AG20443 (cell line): ENCODE measurements at places on chromosomes 12 and 14.

DNA sequence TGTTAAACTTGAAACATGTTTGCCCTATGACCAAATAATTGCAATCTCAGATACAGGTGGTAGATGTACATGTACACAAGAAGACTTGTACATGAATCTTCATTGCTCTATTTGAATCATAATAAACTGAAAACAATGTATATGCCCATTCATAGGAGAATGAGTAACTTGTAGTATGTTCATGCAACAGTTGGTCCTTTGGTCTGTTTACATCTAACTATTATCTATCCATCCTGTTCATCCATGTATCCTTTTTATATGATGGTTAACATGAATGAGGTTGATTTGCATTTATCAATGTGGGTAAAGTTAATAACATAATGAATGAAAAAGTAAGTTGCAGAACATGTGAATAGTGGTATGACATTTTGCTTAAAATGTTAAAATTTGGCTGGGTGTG lies 37.1 kb downstream of the HSD17B6 start:
- DNase-seq: no peak

- no peak for DNase-seq
Observed at GRCh38 chr14:90344331-90345238, 12.8 kb upstream of the NRDE2 start.

DNA sequence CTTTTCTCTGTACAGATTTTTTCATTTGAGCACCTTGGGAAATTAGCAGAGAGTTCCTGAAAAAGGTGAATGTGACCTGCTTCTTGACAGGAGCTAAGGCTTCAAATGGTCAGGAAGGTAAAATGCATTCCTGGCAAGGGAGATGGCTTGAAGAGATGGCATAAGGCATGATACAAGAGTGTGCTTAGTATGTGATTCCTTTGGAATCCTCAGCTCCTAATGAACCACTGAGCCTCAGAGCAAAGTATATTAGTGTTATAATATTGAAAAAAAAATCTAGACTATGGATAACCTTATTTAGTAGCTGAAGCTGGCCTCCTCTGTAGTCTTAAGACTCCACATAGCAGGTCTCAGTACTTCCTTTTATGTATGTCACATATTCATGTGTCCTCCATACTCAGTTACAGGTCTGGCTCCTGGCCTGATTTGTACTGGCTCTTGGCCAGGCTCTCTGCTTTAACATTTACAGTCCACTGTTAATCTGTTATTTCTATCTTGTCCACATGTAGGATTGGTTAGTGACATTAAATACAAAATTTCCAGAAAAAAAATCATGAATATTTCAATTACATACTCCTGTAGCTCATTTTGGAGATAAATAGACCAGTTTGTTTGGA lies 17.9 kb downstream of the TOGARAM1 start:
- no peak for DNase-seq

GRCh38 chr12:12715128-12715458 lies 2.1 kb upstream of the CDKN1B start:
- DNase-seq: no peak

GRCh38 chr12:54360717-54361456 lies 3.4 kb downstream of the GPR84 start:
- DNase-seq: peak; percentile 58

- no peak for DNase-seq
Observed at GRCh38 chr14:51993285-51993920, 4.1 kb downstream of the RTRAF start.

GRCh38 chr14:105374389-105374788 lies 23.9 kb upstream of the TEX22 start:
- DNase-seq: no peak

DNA sequence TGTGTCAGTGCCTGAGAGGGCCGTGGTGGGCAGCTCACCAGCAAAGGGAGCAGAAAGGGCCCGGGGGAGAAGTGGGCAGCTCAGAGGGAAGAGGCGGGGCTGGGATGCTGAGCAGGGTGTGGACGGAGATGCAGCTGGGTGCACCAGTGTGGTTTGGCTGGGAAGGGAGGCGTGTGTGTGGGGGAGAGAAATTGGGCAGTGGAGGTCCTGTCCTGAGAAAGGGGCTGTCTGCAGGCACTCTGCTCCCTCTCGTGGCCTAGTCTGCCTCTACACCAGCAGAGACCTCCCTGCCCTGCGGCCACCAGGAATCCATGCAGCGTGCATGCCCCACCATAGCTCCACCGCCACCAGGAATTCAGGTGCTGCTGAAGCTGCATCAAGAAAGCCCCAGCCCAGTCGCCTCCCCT lies 6.4 kb downstream of the TMEM121 start:
- peak; percentile 76 for DNase-seq

DNA sequence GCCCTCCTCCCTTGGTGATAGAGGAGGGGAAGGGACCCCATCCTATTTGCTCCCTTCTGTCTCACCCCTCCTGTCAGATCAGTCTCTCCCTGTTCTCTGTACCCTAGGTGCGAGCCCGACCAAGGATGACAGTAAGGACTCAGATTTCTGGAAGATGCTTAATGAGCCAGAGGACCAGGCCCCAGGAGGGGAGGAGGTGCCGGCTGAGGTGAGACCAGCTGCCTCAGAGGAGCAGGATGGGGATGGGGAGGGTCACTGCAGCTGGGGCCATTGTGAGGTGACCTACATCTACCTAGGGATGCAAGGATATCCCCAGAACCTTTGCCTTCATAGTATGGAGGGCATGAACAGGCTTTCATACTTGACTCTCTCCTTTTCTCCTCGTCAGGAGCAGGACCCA lies 22.2 kb downstream of the AGAP2 start:
- no peak for DNase-seq

DNA sequence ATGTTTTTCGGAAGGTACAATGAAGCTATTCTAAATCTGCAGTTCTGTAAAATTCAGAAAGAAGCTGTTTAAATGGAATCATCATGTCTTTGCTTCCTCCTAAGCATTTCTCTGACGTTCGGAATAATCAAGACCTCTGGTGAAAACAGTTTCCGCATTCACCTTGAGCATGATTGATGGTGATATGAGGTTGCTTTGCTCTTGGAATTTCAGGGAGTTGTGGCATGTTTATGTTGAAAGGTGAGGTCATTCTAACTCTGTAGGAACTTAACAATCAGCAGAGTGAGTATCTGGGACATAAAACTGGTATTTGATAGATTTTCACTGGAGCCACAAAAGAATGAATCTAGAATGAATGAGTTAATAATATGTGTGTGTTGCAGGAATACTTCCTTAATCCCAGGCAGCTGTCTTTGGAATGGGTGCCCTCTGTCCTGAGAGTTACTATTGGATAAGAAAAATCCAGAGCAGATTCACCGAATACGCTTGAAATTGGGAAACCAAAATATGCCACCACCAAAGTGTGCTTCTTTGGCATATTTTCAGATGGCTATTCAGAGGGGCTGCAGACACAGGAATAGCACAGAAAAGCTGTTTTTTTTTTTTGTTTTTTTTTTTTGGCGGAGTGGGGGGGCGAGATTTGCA lies 599.1 kb downstream of the CCER1 start:
- DNase-seq: no peak

DNA sequence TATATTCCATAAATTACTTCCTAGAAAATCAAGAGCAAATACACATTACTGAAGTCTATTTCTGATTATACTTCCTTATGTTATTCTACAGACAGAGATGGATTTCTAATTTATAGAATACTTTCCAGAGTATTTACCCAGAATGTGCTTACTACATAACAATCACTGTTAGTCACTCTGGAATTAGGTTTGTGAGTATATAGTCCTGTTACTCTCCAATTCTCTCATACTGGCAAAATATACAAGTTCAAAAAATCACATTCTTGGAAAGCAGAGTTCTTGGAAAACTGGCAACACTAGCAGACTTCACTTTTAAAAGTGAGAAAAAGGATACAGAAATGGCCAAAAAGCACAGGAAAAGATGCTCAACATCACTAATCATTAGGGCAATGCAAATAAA lies 7.3 kb downstream of the PPP2R5E start:
- DNase-seq: no peak

GRCh38 chr12:89353188-89353822 lies 1.0 kb upstream of the DUSP6 start:
- DNase-seq: peak; percentile 91

DNA sequence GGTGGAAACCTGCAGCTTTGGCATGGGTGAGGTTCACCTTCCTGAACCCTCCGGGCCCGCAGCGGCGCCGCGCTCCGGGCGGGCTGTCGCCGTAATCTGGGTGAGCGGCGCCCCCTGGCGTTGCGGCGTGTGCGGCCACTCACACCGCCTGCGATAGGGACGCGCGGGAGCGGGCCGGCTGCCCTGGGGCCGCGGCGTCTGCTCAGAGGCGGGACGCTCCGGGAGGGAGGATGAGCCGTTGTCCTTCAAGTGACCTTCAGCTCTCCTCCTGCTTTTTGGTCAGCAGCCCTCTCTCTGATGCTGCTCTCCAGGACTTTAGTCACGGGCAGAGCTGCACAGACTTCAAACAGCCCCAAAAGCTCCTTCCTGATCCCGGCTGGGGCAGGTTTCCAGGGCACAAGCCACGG lies 211.7 kb upstream of the FKBP4 start:
- peak; percentile 94 for DNase-seq

DNA sequence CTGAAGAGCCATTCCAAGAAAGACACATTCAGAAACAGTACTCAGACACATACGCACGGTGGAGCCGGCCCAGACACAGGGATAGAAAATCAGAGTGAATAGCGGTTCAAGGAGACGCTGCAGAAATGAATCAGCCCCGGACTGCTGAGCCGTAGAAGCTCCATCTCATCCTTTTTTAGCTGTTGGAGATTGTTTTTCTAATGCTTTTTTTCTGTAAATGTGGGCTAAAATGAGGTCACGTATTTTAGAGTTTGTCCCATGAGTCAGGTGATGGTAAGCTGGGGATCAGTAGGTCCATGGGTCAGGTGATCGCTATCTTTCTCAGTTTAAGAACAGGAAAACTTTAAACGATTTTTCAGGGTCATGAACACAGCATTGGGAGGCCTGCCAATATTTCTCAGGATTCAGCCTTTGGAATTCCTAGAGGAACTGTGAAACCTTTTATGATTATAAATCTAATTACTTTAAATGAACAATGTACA lies 202.4 kb downstream of the ITPR2 start:
- DNase-seq: peak; percentile 43

- no peak for DNase-seq
Observed at GRCh38 chr12:34358198-34358597, 335.9 kb downstream of the ALG10 start.

- no peak for DNase-seq
Observed at GRCh38 chr14:100408350-100409002, 85.3 kb downstream of the SLC25A47 start.

- no peak for DNase-seq
Observed at GRCh38 chr12:55673638-55674037, 34.1 kb downstream of the ITGA7 start.

DNA sequence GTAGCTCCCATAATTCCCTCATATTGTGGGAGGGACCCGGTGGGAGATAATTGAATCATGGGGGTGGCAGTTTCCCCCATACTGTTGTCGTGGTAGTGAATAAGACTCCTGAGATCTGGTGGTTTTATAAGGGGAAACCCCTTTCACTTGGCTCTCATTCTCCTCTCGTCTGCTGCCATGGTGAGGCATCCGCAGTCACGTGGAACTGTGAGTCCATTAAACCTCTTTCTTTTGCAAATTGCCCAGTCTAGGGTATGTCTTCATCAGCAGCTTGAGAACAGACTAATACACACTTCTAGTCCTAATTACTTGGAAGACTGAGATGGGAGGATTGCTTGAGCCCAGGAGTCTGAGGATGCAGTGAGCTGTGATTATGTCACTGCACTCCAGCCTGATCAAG lies 64.4 kb downstream of the TMX1 start:
- DNase-seq: peak; percentile 27

GRCh38 chr12:108694812-108695278 lies 36.5 kb downstream of the CORO1C start:
- DNase-seq: no peak

GRCh38 chr12:65259501-65259900 lies 19.0 kb upstream of the MSRB3 start:
- DNase-seq: no peak

- DNase-seq: no peak
Observed at GRCh38 chr12:83141460-83141994, 454.8 kb downstream of the TMTC2 start.

DNA sequence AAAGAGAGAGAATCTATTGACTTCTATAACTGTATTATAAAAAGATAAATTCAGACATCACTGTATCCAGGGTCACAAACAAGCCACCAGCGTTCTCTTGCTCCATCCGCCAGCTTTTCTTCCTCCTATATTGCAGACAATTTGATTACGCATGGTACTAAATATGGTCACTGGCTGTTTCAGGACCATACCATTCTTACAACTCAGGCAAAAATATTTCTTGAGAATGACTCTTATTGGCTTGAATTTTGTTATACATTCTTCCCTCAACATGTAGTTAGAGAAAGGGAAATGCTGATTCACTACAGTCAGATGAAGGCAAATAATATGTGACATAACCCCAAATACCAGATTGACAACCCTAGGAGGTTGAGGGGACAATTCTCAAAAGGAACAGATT lies 101.3 kb downstream of the SLC6A15 start:
- DNase-seq: no peak

DNA sequence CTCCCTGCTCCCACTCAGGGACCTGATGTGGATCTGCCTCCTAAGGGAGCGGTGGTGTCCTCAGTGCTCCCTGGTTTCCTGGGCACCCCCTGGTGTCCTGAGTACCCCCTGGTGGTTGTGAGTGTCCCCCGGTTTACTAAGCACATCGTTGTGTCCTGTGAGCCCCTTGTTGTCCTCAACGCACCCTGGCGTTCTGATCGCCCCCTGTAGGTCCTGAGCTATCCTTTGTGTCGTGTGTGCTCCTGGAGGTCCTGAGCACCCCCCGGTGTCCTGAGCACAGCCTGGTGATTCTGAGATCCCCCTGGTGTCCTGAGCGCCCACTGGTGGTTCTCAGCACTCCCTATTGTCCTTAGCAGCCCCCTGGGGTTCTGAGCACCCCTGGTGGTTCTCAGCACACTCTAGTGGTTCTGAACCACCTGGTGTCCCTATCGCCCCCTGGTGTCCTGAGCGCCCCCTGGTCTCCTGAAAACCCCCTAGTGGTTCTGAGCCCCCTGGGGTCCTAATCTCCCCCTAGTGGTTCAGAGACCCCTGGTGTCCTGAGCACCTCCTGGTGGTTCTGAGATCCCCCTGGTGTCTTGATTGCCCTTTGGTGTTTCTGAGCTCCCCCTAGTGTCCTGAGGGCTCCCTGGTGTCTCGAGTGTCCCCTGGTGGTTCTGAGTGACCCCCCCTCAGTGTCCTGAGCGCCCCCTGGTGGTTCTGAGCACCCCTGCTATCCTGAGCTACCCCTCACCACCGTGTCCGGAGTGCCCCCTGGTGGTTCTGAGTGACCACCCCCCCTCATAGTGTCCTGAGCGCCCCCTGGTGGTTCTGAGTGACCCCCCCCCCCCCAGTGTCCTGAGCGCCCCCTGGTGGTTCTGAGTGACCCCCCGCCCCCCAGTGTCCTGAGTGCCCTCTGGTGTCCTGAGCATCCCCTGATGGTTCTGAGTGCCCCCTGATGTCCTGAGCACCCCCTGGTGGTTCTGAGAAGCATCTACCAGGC lies 615.1 kb downstream of the TMEM121 start:
- no peak for DNase-seq

- no peak for DNase-seq
Observed at GRCh38 chr12:75471902-75472890, 8.4 kb upstream of the GLIPR1 start.

GRCh38 chr14:45145214-45145613 lies 9.5 kb downstream of the FANCM start:
- no peak for DNase-seq

GRCh38 chr12:96427269-96427729 lies 27.1 kb upstream of the CDK17 start:
- peak; percentile 91 for DNase-seq
